ENCODE measurements at places on chromosomes 12 and 14. TPM values are rescaled to one million over a fixed set of nuclear protein-coding genes. Genes with fewer than 3 reads are reported as not detected.

Gene BICDL1
- total RNA-seq = 16.0 TPM

DNA sequence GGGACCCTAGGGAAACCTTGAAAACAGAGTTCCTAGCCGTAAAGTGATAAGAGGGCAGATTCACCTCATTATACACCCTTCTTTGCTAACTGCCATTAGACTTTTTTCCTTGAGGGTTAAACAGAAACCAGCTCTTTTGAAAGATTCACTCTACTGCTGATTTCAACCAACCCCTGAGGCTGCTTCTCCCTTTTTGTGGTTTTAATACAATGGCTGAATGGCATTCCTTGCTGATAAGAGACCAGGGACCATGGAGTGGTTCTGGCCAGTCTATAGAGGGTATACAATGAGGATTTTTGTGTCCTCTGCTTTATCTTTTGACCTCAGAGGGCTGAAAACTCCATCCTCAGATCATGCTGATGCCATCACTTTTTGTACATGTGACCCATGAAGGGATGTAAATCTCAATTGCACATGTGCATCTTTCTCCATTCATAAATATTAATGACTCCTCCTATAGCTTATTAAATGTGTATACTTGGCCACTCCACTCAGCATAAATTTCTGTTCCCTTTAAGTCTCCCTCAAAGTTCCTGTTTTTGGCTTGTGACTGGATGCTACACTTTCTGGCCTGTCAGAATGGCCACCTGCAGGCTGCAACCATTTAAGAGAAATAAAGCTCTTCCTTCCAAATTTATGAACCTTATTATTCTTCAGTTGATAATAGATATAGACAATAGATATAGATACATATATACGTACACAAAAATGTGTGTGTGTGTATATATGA, 233.8 kb upstream of the SEL1L start:
- no peak for DNase-seq

DNA sequence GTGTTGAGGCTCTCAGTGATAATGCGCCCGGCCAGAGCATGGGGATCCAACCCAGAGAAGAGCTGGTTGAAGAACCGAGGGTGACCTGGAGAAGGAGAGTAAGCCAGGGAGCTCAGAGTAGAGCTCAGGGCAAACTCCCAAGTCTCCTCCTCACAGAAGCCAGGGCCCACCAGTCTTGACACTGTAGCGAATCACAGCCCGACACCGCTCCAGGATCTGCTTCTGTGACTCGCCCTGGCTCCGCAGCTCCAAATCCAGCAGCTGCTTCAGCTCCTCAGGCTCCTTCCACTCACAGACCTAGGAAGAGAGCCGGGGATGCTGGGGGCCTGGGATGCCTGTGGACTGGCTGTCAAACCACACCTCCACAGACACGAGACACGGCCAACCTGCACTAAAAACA, 8.2 kb upstream of the ZNF740 start:
- DNase-seq = no peak

Gene ADAM21
- 0.23 TPM for total RNA-seq

GRCh38 chr12:51531978-51532497, 59.0 kb upstream of the SCN8A start:
- DNase-seq = peak; percentile 87

GRCh38 chr12:7884689-7885088, 12.0 kb upstream of the SLC2A14 start:
- DNase-seq = no peak

DNA sequence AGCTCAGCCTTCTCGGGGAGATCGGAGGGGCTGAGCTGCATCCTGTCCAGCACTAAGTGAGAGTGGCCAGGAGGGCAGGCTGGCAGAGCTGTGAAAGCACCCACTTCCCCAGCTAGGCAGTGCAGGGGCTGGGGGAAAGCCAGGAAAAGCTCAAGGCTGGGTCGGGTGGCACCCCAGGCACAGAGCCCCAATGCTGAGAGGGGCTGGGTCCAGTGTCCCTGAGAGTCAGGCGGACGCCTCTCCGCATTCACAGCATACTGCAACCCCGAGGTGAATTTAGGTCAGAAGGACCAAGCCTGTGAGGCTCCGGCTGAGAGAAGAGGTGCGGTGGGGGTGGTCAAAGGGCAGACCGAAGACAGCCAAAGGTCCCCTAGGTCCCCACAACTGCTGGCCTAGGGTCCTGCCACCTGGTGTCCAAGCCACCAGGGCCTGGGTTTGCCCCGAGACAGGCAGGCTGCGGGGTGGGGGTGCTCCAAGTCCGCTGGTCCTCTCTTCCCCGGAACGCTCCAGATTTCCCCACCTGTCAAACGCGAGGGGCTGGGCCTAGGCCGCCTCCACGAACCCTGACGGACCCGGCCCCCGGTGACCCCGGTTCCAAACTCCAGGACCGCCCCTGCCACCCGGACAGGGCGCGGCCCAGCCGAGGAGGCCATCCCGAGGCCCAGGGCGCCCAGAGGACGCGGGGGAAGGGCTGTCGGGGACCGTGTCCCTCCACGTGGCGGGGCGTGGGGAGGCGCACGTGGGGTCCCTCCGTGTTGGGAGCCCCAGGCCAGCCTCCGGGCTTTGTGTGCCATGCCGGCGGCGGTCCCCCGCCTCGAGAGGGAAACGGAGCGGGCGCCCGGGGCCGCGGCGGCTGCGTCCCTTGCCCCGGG, 527 bp downstream of the CAMKK2 start:
- peak; percentile 85 for DNase-seq
